ENCODE measurements at places on chromosomes 3 and 15. TPM values are rescaled to one million over a fixed set of nuclear protein-coding genes. Genes with fewer than 3 reads are reported as not detected.

DNA sequence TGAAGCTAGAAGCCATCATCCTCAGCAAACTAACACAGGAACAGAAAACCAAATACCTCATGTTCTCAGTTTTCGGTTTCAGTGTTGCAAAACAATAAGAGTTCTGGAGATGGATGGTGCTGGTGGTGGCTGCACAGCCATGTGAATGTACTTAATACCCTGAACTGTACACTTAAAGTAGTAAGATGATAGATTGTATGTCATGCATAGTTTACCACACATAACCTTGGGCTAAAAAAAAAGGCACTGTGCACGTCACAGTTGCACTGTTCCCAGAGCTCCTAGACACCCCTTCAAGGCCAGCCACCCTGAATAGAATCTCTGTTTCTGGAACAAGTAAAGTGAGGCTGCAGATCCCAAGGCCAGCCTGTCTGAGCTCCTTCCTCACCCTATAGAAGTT is 243.3 kb upstream of the IGF1R start:
- no peak for DNase-seq

- no peak for DNase-seq
Measured at GRCh38 chr3:171896316-171896715, 53.2 kb downstream of the TMEM212 start.

- peak; percentile 31 for DNase-seq
Measured at GRCh38 chr3:8996681-8997121, 33.4 kb upstream of the RAD18 start.

GRCh38 chr15:41024131-41024530 is 70.9 kb downstream of the CHAC1 start:
- no peak for DNase-seq

DNA sequence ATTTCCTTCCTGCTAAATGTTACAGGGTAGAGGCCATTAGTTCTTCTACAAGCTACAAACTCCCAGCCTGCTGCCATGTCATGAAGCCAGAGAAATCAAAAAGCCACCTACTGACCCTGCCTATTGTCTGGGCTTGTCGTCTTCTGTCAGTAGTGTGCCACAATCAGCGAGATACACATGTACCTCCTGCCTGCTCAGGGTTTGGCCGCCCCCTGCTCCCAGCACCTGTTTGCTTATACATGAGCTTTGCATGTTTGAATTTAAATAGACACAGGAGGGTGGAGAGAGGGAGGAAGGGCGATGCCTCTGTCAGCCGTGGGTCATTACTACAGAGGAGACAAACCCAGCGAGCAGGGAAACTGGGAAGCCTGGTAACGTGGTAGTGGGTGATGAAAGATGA is 106.1 kb downstream of the ROBO2 start:
- DNase-seq: no peak

GRCh38 chr3:115843206-115843605 is 219.9 kb downstream of the GAP43 start:
- DNase-seq: no peak

- no peak for DNase-seq
Measured at GRCh38 chr15:33468740-33469139, 158.0 kb downstream of the RYR3 start.

DNA sequence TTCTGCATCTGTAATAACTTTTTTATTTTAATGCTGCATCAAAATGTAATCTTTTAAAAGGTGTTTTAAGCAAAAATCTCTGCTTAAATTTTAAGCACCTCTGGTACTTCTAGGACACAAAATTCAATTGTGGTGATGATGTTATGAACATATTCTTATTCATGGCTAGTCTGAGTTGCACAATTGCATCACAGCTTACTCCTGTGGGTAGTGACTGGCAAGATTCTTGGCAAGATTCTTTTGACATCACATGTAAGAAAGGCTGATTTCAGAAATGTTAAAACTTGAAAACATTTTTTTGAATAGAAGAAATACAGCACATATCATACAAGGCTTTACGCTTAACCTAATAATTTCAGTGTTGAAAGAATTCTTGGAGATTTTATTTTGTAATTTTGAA is 35.7 kb downstream of the IQCH start:
- no peak for DNase-seq

DNA sequence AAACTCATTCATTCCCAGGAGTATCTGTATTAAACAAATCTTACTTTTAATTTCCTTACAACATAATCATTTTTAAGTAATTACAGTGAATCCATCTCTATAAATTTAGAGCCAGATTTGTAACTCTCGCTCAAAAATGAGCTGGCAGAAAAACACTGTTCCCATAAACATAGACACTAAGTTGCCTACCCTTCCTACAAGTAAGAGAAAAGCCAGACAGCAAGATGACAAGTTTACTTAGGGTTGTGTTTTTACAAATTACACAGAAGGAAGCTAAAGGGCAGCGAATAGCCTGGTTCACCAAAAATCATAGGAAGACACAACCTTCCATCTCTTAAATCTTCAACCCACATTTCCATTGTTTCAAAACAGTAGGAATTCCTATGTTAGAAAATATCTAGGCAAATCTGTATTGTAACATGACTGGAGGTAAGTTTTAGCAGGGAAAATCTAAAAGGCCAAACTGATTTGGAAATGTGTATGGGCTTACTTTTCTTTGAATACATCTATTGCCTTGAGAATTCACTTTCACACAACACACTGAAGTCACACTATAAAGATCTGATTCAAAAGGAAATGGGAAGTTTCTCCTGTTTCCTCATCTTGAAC is 21.7 kb downstream of the HERC1 start:
- no peak for DNase-seq

The HTR3E gene
- not detected for total RNA-seq

The OPA1 gene
- total RNA-seq: 107 TPM
